CD4-positive, alpha-beta T cell treated with Interleukin-4 for 4 hours (primary cell): ENCODE measurements at places on chromosomes 1 and 21.

GRCh38 chr1:150555971-150556865 is 7.0 kb downstream of the ADAMTSL4 start:
- DNase-seq: no peak

DNA sequence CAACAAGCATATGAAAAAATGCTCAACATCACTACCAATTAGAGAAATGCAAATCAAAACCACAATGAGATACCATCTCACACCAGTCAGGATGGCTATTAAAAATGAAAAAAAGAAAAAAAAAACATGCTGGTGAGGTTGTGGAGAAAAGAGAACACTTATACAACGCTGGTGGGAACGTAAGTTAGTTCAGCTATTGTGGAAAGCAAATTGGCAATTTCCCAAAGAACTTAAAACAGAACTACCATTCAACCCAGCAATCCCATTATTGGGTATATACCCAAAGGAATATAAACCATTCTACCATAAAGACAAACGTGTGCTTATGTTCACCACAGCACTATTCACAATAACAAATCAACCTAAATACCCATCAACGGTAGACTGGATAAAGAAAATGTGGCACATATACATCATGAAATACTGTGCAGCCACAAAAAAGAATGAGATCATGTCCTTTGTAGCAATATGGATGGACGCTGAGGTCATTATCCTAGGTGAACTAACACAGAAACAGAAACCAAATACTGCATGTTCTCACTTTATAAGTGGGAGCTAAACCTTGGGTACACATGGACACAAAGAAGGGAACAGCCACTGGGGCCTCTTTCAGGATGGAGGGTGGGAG is 49.5 kb downstream of the LYST start:
- no peak for DNase-seq

DNA sequence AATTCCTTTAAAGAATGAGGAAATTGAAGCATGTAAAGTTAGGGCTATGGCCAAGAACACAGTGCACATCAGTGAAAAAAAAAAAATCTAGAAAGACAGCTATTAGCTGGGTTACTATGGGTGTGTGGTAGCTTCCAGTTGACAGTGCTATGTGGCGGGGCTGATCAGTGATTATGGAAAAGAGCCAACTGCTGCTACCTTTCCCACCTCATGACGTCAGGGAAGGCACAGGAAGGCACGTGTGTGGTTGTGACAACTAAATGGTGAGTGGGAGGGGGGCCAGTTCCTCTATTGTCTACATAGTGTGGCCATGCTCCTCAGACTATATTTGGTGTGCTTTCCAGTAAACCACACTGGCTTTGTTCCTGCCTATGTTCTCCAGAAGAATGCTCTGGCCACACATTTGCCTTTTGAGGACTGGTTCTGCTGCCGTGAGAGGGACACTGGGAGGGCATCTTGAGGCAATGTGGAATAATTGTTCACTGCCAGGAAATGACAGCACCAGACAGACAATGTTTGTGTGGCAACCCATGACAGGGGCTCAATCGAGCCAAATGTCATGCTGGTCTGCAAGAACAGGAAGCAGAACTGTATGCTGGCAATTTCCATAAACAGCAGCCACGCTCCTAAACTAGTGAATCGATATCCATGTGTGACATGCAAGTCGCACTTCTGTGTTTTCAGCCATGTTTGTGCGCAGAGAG is 3.0 kb upstream of the SDE2 start:
- DNase-seq: peak; percentile 52

- peak; percentile 27 for DNase-seq
These were observed 7.7 kb upstream of the LAMB3 start for GRCh38 chr1:209659909-209660308.

GRCh38 chr1:56481140-56481694 is 98.1 kb downstream of the PLPP3 start:
- no peak for DNase-seq

DNA sequence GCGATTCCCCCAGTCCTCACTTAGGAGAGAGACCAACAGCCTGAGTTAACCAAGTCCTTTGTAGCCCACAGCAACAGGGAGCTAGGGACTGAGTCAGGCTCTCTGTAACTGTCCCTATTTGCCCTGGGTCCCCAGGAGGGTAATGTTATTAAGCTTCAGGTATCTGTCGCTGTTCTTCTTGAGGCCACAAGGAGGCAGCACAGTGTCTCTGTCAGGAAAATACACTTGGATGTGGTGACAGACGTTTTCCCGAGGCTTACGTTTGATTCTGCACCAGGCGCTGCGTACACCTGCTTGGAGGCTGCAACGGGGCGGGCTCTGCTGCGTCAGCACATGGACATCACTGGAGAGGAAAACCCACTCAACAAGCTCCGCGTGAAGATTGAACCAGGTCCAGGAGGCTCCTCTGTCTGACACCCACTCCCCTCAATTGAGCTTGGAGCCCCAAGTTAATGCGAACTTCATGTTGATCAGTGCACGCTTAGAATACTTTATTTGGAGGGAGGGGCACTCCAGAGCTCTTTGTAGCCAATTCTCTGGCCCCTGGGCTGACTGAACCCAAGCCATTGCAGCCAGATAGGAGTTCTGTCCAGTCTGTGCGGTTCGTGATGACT is 10.7 kb upstream of the ELF3 start:
- peak; percentile 14 for DNase-seq

GRCh38 chr1:111599781-111600693 is 19.6 kb upstream of the RAP1A start:
- DNase-seq: no peak

DNA sequence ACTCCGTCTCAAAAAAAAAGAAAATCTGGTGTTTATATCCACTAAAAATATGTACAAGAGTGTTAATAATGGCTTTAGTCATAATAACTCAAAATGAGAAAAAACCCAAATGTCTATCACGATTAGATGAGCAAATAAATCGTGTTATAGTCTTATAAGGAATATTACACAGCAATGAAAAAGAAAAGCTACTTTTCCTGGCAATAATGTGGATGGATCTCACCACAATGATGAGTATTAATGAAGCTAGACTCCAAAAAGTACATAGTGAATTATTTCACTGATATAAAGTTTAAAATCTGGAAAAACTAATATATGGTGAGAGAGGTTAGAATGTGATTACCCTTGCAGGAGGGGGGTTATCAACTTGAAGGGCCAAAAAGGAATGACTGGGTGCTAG is 9.7 kb downstream of the CD244 start:
- DNase-seq: no peak

DNA sequence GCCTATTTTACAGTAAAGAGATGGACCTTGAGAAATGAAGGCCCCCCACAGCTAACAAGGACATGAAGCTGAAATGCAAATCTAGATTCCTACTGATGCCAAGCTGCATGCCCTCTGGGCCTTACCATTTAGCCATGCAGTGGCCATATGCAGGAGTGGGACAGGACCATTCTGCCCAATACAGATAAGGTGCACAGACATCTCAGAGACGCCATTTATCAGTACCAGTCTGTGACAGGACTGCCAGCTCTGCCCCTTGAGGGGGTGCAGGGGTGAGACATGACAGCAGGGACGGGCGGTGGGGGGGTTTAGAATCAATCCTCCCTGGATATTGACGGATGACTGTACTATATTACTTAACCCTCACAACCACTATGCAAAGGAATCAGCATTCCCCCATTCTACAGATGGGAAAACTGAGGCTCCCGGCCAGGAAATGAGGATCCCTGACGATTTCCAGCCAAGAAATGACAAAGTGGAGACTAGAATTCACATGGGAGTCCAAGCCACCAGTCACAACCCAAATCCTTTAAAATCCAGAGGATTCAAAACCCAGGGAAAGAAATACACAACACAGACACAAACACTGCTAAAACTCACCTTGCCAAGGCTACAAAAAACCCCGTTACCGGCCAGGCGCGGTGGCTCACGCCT is 10.8 kb downstream of the SSBP3 start:
- no peak for DNase-seq

- no peak for DNase-seq
These were observed 39.0 kb upstream of the ATP1A1 start for GRCh38 chr1:116334015-116334547.

DNA sequence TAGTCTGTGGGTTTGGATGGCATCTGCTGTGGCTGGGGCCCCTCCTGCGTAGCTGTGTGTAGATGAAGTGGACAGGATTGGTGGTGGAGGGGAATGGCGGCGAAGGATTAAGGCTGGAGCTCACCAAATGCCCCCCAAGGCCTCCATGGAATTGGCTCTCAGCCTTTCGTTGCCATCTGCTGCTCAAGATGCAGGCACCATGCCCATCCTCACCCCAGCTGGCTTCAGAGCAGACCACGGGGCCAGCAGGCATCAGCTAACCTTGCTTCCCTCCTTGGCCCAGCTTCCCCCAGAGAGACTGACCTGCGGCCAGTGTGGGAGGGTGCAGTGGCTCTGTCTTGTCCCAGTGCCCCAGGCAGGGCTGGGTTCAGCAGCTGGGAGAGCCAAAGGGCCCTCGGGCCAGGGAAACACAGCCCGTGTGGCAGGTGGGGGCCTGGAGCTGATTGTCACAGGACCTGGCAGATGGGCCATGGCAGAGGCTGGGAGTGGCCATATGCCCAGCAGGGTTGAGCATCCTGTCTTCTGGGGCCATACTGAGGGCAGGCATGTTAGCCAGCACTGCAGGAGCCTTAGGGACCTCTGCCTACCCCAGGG is 66.8 kb upstream of the ACTL8 start:
- no peak for DNase-seq

DNA sequence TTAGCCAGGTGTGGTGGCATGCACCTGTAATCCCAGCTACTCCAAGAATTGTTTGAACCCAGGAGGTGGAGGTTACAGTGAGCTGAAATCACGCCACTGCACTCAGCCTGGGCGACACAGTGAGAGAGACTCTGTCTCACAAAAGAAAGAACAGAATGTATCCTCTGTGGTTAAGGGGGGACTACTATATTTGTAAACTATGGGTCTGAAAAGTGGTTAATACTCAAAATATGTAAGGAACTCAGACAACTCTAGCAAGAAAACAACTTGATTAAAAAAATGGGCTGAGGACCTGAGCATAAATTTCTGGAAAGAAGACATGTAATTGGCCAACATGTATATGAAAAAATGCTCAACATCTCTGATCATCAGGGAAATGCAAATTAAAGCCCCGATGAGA is 11.2 kb downstream of the FNBP1L start:
- no peak for DNase-seq

DNA sequence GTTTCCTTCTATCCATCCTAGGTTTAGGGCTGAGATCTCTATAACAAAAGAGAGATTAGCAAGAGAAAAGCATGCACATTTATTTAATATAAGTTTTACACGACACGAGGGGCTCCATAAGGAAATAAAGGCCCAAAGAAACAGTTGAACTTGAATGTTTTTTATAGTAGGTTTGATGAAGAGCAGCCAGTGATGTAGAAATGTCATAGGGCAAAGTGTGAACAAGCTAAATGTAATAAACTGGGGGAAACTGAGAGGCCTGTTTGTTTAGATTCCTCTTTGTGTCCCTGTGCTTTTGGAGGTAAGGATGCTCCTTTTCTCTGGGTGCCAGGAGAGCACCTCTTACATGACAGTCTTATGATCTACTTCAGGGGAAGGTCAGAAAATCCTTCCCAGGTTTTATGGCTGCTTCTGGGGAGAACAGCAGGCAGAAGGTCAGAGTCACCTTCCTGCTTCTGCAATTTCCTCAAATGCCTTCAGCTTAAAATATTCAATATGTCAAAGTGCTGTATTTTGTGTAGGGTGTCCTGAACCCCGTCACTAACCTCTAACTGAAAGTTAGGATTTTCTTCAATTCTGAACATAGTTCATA is 9.5 kb upstream of the HORMAD1 start:
- no peak for DNase-seq

- no peak for DNase-seq
These were observed 41.8 kb upstream of the CAMTA1 start for GRCh38 chr1:6743189-6744101.

GRCh38 chr1:210949489-210949888 is 184.5 kb downstream of the KCNH1 start:
- DNase-seq: no peak

DNA sequence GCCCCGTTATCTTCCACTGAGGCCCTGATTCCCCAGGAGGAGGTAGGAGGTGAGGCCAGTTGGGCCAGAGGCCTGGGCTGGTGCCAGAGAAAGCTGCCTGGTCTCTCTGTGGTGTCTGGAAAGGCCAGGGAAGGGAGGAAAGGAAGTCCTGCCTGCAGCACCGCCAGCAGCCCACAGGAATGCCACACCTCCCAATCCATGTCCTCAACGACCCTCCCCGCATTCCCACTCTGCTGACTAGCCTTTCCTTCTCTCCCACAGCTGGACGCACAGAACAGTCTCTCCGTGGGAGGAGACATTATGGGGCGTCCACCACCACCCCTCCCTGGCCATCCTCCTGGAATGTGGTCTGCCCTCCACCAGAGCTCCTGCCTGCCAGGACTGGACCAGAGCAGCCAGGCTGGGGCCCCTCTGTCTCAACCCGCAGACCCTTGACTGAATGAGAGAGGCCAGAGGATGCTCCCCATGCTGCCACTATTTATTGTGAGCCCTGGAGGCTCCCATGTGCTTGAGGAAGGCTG is 18.0 kb downstream of the CSF1 start:
- DNase-seq: no peak

DNA sequence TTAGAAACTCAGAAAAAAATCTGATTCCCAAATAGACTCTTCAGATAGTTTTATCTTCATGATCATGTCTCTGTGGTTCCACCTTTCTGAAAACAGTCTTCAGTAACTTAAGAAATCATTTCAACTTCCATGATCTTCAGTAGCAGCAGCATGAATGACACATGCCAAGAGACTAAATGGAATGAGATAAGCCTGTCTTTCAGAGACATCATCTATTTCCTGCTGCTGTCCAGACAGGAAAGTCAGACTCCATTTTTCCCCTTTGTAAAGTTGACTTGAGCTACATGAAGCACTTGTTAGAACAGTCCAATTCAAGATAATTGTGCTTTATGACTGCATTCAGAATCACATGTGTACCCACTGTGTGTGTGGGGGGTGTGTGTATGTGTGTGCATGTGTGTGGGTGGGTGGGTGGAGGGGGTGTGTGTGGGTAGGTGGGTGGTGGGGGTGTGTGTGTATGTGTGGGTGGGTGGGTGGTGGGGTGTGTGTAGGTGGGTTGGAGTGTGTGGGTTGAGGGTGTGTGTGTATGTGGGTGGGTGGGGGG is 58.8 kb downstream of the CLIC4 start:
- DNase-seq: no peak

DNA sequence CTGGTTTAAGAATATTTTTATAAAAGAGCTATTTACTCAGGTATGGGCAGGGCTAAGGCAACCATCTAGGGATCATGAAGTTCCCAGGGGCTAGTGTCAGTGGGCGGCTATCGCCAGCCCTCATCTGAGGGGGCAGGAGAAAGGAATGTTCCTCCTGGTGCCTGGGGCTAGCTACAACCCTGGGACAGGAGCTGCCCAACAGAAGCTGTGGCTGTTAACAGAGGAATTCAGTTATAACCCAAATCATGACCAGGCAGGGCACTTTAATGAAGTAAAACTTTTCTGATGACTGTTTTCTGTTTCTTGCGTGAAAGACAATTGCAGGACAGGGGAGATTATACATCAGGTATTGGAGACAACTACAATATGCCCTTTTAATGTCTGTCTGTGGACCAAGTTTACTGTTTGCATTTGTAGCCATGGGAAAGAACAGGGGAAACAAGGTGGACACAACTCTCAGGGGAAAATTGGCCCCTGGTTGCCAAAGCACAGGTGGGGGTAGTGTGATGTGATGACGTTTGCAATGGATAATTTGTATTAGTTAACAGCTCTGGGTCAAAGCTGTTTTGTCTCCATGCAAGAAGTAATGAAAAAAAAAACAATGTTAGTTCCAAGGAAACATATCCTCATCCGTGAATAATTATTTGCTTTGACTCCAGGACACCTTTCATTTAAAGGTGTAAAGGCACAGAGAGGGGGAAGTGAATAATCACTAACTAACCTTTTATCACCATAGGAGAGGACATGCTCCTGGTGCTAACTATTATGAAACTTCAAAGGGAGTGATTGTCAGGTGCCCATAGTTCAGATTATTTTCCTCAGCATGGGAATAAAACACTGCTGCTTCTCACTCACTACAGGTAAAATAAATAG is 105.2 kb downstream of the TSEN15 start:
- DNase-seq: no peak
